Epithelial cell of esophagus (primary cell): ENCODE measurements at places on chromosomes 5 and 9.

GRCh38 chr5:159682623-159683022 lies 233.7 kb upstream of the ADRA1B start:
- DNase-seq = no peak

DNA sequence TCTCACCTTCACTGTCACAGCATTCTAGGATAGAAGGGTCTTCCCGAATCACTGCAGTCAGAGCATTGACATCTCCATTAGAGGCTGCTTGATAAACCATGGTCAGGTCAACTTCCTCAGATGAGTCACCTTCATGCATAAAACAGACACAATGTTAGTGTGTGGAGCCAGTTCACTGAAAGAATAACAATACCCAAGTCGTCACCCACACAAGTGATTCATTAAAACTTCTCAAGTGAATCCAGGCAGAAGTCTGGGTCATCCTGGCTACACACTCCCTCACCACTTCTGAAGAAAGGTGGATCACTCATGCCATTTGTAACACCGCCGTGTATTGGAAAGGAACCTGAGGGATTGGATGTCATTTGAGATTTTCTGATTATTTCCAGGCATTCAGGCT lies 49.6 kb downstream of the ANKRD55 start:
- peak; percentile 95 for DNase-seq

DNA sequence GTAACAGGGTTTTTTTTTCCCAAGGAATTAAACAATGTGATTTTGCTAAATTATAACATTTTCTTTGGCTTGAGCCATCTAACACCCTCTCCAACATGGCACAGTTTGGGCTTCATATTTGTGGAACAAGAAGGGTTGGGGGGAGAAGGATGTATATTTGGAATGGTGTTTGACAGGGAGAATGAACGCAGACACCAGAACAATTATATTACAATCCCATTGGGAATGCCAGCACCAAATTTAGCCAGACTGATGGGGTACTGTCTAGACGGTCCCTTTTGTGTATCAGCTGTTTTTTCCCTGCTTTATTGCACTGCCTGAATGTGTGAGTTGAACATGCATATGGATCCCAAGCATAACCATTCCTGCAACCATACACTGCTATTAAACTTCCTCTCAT lies 130.9 kb upstream of the TMEM161B start:
- no peak for DNase-seq

DNA sequence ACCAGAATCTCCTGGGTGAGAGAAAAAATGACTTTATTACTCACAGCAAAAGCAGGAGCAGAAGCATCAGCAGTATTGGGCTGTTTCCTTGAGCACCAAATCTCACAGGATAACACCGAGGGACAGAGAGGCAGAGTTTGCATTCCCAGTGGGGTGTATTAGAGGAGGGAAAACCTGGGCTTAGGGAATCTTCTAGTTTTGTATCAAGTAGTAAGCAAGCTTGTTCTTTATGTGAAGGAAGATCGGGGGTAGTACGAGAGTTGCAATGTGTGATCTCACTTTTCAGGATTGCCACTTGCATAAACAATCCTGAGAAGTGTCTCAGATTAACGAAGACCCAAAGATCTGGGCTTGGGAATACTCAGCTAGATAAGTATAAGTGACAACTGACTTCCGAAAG lies 1163.0 kb downstream of the TAF11L14 start:
- DNase-seq = peak; percentile 23

DNA sequence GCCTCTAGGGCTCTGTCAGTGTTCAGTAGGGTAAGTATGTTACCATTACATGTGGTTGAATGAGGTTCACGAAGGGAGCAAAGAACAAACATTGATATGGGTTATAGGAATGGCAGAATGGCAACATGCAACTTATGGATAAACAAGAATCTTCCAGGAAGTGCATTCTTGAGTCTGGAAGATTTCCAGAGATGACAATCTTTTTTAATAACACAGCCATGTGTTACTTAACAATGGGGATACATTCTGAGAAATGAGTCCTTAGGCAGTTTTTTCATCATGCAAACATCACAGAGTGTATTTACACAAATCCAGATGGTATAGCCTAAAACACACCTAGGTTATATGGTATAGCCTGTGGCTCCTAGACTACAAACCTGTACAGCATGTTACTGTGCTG lies 9.1 kb upstream of the SLC28A3 start:
- DNase-seq = peak; percentile 54

DNA sequence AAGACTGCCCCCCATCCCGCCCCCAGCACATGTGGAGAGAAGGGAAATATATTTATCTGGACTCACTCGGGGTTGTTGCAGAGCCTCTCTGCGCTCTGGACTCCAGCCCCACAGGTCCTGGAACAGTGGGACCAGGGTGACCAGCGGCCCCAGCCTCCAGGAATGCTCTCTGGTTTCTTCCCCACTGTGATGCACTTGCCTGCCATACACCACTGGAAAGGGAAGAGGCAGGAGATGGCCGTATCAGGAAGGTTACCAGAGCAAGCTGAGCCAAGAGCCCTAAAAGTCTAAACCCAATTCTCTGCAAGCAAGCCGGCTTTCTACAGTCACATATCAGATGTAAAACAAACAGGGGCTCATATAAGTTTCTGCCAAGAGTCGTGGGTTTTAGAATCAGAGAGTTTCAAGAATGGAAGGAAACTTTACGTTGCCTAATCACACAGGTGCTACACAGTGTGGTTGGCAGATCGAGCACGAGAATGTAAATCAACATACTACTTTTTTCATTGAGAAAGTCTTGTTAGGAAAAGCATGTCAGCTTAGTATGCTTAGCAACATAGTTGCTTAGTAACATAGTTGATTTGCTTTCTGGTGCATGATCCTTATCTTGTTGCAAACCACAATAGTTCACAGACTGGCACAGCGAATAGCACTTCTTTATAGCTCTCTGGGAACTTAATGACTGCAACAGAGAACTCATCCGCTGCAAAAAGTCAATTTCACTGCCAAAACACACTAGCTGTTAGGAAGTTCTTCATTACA lies 201.2 kb downstream of the TARS1 start:
- no peak for DNase-seq

DNA sequence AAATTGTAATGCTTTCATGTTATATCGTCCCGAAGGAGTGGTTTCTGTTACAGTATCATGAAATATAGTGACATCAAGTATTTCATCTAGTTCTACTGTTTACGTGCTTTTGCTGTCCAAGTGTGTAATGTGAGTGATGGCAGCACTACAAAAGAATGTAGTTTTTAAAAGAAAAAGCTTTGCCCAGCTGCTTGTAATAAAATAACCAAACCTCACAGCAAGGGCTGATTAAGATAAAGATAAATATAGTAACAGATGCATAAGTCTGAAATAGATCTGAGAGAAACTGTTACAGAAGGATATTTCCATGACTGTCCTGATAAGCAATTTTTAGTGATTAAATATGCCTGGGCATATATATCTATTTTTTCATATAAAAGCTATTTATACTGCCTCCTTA lies 106.4 kb downstream of the AUH start:
- DNase-seq = no peak

GRCh38 chr5:31172881-31173280 lies 20.6 kb upstream of the CDH6 start:
- DNase-seq = no peak

DNA sequence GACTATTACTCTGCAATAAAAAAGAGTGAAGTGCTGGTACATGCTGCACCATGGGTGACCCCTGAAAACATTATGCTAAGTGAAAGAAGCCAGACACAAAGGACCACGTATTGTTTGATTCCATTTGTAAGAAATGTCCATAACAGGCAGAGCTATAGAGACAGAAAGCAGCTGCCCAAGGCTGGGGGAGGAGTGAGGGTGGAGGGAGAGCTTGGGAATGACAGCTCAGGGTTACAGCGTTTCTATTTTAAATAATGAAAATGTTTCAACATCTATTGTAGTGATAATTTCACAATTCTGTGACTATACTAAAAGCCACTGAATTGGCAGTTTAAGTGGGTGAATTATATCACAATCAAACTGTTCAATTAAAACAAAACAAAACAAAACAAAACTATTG lies 81.7 kb downstream of the MYO10 start:
- DNase-seq = no peak

DNA sequence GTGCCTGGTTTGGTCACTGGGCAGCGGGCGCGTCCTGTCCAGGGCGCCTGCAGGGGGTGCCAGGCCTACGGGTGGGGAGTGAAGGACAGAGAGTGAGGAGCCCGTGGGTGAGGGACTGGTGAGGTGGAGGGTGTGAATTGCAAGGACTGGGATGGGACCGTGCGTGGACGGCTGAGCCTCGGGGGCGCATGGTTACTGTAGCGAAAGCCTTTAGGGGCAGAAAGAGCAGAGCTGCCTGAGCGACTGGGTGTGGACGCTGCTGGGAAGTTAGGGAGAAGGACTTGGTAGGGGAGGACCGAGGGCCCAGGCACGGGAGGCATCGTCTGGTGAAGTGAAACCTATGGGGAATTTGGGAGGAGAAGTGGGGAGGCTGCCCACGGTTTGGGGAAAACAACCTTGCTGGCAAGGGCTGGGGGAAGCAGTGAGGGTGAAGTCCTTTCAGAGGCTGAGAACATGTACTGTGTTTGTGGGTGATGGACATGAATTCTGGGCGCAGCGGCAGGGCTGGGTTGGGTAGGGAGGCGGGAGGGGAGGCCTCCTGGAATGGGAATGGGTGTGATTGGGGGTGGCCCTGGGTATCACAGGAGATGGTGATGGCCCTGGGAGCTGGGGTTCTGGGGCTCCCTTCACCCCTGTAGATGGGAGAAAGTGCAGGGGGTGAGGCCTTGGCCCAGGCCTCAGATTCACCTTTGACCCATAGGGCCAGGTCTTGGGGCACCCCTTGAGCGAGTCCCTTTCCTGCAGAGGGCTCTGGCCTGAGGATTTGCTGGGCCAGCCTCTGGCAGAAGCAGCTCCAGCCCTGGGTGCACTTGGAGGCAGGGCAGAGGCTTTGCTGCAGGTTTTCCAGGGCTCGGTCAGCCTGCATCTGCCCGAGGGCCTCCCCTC lies 1.7 kb upstream of the TOR4A start:
- DNase-seq = no peak

DNA sequence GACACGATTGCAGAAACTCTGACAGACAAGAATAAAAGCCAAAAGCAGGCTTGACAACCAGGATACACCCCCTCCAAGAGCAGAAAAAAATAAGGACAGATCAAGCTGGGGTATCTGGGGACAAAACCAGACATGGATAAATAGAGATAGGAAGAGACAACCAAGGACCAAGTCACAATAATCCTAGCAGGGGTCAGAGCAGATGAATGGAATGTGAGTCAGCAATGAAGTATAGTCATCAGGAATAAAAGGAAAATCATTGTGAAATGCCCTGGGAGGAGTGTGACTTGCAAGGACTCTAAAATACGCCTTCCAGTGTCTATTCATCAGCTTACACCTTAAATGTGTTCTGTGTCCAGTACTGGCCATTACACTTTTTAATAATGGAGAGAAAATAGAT lies 206.8 kb downstream of the CAAP1 start:
- peak; percentile 70 for DNase-seq

DNA sequence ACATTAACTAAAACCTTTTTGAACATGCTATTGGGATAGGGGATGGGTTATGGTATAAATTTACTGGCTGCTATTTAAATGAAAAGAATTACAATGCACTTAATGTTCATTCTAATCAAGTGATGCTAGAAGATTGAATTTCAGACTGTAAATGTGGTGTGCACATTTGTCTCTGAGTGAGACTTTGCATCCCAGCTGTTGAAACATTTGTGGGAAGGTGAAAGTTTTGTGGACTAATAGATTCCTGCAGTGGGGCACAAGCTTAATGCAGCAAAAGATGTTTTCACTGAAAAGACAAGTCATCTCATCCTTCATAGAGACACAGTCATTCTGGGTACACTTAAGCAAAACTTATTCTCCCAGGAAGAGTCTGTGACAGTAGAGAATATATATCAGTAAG lies 323.6 kb downstream of the NFIB start:
- no peak for DNase-seq

GRCh38 chr9:98491828-98492227 lies 216.9 kb downstream of the GABBR2 start:
- DNase-seq = peak; percentile 15

DNA sequence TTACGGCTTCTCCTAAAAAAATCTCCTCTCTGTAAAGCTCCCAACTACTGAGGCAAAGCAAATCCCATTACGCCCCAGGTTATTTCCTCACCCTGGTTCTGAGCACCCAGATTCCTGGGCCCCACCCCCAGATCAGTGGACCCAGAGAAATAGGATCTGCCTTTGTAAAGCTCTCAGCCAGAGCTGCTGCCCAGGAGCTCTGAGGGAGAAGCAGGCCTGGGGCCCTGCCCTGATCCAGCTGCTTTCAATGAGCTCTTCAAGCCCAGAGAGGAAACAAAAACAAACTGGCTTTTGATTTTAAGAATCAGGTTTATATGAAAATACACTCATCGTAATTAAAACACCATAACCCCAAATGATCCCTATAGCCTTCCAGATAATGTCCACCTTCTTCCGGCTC lies 124.5 kb downstream of the C5orf15 start:
- no peak for DNase-seq

DNA sequence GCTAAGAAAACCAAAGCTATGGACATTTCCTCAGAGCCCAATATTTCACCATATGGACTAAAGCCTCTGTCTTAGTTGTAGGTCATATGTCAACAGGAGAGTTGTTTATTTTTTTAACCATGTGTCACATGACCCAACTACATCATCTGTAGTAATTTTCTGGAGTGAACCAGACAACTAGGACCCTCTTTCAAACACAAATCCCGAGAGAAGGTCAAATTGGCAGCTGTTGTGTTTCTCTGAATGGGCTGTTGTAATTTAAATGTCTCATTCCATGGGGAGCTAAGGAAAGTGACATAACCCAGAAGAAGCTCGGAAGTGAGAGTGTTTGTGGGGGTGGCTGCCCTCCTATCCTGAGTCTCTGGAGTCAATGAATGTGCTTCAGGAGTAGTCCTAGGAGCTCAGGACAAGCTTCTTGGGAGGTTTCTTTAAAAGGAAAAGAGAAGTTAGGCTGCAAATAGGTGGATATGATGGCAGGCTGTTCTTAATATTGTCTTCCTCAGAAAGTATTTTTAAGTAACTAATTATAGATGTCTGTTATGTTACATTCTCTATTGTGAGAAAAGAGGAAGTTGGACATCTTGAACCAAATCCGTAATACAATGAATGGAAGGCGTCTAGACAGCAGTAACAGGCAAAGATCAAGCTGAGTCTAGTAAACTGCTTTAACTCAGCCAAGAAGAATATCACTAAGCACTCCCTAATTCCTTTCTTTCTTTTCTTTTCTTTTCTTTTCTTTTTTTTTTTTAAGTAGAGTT lies 50.1 kb downstream of the TMEM167A start:
- DNase-seq = no peak

DNA sequence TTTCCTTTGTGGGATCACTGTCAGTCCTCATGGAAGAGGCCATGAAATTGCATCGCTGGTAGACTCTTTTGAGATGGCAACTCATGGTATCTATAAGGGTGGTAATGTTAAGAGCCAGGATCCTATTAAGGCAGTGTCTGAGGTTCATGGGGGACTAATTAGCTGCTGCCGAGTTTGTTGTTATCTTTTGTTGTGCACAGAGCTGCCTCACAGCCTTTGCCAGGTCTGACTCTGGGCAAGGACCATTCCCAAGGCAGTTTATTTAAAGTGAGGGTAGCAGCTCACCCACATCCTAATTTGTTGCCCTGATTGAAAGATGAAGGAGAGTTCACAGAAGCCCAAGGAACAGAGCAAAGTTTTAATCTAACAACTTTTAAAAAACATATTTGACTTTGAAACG lies 7.9 kb downstream of the SMARCA2 start:
- DNase-seq = no peak
